ENCODE measurements at places on chromosomes 2 and 18. TPM values are rescaled to one million over a fixed set of nuclear protein-coding genes. Genes with fewer than 3 reads are reported as not detected.
A peak's percentile ranks its signal among the peaks of the same experiment; 100 is the strongest.

The GPR45 gene
- total RNA-seq, result not detected

The LINC00305 gene
- total RNA-seq, result 0.20 TPM

The PMAIP1 gene
- total RNA-seq, result 13.7 TPM

The SCYGR4 gene
- total RNA-seq, result not detected

- DNase-seq, result no peak
Observed at GRCh38 chr2:31877008-31877407, 133.8 kb downstream of the MEMO1 start.

GRCh38 chr2:20304411-20304810, 46.2 kb downstream of the PUM2 start:
- no peak for DNase-seq

- DNase-seq, result no peak
Observed at GRCh38 chr2:120738786-120739437, 3.2 kb downstream of the GLI2 start.

DNA sequence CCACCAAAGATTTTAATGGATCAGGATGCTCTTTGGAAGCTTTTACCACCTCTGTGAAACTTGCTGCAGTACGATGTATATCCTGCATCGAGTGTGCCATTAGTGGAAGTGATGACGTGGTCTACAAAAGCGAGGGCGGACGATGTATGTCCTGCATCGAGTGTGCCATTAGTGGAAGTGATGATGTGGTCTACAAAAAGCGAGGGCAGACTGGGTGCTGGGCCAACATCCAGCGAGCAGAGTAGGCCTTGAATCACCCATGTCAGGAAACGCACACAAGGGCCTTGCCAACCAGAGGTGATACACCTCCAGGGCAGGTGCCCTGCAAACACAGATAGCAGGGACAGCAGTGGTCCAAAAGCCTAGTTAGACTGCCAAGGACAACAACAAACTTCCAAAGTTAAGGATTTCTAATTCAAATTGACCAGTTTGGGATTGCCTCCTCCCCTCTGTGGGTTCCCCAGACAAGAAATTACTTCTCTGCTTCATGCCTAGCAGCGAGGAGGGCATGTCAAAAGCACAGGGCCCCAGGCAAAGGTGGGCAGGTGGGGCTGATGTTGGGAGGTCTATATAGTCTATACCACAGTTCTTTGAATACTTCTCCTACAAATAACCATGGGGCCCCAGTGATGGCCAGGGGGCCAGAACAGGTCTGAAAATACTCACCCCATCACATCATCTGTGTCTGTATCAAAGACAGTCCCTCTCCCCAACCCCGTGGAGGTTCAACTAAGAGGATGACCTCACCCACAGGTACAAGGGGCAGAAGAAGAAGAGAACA, 70.2 kb downstream of the ADD2 start:
- DNase-seq, result no peak

DNA sequence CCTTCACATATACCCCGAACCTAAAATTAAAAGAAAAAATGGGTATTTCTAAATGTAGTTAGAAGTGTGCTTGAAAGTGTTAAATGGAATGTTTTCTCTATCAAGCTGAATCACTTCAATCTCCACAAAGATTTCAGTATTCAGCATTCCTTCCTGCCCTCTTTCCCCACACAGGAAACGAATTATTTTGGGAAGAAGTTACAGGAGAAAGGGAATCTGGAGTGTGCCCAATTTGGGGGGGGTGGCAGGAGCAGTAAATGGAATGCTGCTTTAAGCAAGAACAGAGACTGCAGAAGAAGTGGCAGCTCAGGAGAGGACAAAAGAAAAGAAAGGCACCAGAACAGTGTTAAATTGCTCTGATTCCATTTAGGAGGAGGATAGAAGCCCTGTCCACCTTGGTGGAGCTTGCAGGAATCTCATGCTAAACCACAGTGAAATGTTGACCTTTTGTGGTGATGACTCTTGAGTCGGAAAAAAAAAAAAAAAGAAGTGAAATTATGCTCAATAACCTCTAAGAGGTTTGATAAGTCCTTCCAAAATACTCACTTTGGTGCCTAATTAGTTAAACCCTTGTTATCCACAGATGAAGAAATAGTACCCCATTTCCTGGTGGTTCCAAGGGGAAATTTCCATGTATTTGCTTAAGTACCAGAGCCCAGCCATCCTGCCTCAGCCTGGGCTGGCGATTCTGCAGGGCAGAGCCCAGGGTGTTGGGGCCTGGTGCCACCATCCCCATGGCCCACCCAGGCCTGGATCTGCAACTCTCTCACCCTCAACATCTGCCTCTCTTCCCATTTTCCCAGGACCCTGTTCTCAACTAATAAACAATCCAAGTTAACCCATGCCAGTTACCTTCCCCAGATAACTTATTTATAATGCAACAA, 56.5 kb downstream of the MYO5B start:
- no peak for DNase-seq

- DNase-seq, result peak; percentile 15
Observed at GRCh38 chr2:200814276-200814815, 2.6 kb downstream of the BZW1 start.

DNA sequence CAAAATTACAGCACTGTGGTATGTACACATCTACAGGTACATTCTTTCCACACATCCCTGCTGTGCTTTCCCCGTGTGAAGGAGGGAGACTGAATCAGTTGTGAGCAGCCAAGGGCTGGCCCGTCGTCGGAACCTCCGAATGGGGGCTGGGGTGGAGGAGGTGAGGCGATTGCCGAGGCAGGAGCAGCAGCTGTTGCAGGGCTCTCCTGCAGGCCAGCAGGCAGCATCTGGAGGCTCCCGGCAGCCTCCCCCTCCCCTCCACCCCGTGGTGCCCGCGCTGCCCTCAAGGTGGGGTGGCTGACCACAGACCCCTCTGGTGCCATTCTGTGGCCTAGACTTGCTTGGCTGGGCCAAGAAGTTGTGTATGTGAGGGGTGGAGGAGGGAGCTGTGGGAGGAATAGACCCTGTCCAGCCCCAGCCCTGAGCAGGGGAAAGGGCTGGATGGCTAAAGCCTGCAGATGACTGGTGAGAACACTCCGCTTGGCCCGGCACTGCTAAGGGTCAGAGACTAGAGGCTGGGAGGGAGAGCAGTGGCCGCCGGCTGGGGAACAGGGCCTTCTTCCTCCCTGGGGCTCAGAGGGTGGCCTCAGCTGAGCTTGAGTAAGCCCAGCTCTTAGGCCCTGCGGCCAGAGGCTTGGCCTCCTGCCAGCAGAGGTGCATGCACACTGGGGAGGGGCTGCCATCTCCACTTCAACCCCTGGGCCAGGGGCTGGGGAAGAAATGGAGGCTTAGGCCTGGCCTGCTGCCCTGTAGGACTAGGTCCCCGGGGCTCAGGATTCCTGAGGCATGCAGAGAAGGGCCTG, 7.6 kb downstream of the STAMBP start:
- no peak for DNase-seq

- DNase-seq, result no peak
Observed at GRCh38 chr2:177692783-177693269, 300.3 kb downstream of the AGPS start.

DNA sequence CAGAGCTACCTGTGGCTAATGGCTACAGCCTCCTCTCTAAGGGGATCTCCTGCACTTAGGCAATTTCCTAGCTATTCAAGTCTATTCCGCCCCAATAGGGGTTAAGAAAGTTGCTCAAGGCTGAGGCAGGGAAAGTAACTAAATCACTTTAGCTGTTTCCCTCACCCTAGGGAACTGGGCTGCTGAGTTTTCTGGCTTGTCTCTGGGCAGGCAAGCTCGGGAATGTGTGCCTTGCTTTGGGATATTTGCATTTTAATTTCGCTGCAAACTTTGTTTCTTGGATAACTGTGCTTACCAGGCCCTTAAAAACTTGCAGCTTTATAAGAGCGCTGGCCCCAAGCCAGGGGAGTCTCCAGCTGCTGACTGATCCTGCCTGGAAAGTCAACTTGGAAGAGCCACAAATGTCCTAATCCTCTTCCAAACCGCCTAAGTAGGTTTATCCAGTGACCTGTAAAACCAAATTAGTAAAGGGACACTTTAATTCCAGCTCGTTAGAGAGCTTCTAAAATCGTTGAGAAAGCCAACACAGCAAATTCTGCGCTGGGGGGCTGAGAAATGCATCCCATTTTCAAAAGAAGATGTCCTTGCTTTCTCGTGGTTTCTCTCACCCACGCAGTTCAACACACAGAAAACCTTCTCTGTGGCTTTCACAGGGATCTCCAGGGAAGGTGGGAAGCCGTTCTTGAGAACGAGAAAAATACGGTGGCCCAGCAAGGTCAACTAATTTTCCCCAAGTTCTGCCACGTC, 59.5 kb upstream of the SP3 start:
- DNase-seq, result no peak
